SHP77 treated with DMSO at 0.1 percent for 48 hours (cell line): ENCODE measurements at places on chromosomes 6 and 20.

DNA sequence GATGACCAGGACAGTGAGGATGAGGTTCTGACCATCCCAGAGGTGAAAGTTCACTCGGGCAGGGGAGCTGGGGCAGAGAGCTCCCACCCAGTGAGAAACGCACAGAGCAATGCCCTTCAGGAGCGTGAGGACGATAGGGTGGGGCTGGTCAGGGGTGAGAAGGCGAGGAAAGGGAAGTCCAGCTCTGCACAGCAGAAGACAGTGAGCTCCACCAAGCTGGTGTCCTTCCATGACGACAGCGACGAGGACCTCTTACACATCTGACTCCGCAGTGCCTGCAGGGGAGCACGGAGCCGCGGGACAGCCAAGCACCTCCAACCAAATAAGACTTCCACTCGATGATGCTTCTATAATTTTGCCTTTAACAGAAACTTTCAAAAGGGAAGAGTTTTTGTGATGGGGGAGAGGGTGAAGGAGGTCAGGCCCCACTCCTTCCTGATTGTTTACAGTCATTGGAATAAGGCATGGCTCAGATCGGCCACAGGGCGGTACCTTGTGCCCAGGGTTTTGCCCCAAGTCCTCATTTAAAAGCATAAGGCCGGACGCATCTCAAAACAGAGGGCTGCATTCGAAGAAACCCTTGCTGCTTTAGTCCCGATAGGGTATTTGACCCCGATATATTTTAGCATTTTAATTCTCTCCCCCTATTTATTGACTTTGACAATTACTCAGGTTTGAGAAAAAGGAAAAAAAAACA lies 16.6 kb upstream of the SLC22A1 start:
- DNase-seq: no peak

- no peak for DNase-seq
These were observed 2.6 kb downstream of the PRR18 start for GRCh38 chr6:166305562-166306117.

DNA sequence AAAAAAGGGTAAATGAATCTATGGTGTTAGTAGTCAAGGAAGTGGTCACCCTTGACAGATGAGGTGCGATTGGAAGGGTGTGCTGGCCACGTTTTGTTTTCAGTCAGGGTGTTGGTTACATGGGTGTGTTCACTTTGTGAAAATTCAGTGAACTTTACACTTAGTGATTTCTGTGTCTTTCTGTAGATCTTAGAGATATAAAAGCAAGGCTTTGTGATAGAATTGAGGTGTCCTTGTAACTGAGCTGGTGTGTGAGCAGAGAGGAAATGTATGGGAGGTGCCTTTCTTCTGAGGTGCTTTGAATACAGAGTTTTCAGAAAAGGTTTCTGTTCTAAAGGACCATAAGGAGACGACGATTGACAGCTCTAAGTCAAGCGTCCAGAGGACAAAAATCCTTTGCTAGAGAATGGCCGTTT lies 90.5 kb downstream of the SAMD3 start:
- DNase-seq: no peak

GRCh38 chr6:31578184-31579118 lies 3.1 kb downstream of the TNF start:
- DNase-seq: no peak

DNA sequence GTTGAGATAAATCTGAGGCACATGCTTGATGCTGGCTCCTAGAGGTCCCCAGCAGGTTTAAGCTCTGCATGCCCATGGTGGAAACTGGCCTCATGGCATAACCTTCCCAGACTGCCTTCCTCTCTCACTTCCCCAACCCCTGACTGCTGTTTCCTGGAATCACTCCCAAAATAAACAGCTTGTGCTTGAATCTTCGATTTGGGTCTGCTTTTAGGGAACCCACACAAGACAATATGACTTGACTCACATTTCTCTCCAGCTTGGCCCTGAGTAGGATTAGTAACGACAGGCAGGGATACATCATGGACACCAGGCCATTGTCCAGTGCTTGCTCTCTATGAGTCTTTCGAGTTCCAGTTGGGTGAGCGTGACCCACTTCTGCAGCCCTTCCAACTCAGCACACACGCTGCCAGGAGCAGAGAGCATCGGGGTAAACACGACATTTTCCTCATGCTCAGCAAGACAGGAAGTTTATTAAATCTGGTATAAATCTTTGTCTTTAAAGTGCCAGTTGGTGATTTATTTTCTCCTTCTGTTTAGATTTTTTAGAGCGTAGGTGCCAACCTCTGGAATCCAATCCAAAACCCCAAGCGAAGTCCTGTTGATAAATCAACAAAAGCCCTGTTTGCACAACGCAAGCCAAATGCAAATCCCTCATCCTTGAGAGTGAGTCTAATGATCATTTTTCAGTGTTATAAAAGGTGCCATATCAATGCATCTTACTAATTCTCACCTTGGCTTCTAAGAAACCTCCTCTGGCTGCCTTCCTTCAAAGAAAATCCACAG lies 135.0 kb downstream of the FOXA2 start:
- DNase-seq: peak; percentile 70

- DNase-seq: no peak
These were observed 114.9 kb downstream of the EPHA7 start for GRCh38 chr6:93304505-93304904.

GRCh38 chr20:21693322-21693721 lies 12.1 kb upstream of the PAX1 start:
- no peak for DNase-seq

DNA sequence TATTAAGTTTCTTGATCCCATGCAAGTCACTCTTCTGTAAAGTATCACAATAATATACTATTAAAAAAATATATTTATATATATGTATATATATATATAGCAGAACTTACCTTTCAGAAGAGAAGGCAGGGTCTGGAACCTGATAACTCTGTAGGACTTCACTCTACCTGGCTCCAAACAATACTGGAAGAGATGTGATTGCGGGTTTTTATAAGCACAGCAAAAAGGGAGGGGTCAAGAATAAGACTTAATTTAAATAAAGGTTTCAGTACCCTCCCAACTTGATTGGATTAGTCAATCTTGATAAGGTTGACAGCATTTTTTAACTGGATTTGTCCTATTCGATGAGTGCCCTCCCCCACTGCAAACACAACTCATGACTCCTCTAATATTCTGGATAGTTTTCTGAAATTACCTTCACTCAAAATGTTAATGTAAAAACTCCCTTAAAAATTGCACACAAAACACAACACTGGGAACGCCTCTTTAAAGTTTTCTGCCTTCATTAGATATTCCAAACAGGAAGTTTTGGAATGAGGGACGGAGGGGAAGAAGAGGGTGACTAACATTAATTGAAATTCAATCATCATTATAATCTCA lies 4.0 kb upstream of the ZNF217 start:
- no peak for DNase-seq

DNA sequence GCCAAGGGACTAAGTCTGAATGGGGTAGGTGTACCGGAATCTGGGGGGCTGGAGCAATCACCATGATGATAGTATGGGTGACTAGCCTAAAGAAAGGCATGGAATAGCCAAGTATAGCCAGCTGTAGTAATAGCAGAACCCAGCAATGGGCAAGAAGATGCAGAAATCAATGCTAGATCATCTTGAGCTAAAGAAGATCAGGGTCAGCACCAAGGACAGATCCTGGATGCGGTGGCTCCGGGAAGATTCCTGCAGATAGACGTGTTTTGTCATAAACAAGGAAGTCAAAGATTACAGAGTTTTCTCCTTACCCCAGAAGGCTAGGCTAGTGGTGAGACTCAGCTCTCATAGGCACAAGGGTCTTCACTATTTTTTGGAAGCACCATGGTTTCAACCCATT lies 561.6 kb upstream of the CHD6 start:
- peak; percentile 0 for DNase-seq

GRCh38 chr6:7140631-7141378 lies 33.0 kb downstream of the RREB1 start:
- peak; percentile 69 for DNase-seq

DNA sequence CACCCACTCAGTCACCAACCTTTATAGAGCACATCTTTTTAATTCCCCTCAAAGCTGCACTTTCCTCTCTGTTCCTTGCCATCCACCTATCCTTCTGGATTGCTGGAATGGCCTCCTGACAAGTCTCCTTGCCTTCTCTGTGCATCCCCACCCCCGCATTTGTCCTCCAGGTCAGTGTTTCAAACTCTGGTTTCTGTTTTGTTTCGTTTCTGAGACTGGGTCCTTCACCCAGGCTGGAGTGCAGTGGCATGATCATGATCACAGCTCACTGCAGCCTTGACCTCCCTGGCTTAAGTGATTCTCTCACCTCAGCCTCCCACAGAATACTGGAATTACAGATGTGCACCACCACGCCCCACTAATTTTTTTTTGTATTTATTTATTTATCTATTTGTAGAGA lies 96.2 kb downstream of the PLCB1 start:
- DNase-seq: no peak

- DNase-seq: no peak
These were observed 4.6 kb downstream of the SLC29A1 start for GRCh38 chr6:44228031-44228430.

DNA sequence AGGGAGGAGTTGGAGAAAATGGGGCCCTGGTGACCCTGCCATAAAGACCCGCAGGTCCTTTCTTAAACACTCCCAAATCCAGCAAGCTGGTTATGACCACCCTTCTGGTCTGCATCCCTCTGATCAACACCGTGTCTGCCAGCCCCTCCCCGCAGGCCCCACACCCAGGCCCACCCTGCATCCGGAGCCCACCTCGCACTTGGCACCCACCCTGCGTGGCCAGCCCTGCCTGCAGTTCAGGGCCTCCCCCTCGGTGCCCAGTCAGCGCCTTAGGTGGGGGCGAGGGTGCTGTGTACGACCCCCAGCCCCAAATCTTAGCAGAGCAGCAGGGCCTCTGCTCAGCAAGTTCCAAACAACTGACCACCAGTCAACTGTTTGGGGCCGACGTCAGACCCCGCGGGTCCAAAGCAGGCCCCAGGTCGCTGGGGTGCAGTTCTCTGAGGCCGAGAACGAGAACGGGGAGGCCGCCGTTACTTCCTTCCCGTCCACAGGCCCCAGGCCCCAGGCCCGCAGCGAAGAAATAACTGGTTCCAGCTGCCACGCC lies 1.2 kb downstream of the ACSS1 start:
- DNase-seq: no peak

DNA sequence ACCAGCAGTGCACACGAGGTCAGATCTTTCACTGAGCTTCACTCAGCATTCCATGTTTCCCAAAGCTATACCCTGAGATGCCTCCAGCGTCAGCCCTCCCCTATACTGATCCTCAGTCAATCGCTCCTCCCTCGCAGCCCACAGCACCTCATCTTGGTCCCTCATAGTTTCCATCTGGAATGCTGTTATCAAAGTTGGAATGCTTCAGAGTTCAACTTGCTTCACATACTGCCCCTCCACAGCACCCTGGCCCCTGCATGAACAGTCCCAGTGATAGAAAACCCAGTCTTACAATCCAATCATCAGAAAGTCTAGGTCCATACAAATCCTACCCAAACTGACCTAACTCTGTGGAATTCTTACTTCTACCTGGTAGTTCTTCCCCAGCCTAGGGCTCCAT lies 20.0 kb downstream of the SPAG4 start:
- DNase-seq: no peak
